Gastrocnemius medialis (tissue), 4 donors: ENCODE measurements at places on chromosomes 4 and X. TPM values are rescaled to one million over a fixed set of nuclear protein-coding genes. Genes with fewer than 3 reads are reported as not detected.

The NDP gene
- total RNA-seq: not detected

DNA sequence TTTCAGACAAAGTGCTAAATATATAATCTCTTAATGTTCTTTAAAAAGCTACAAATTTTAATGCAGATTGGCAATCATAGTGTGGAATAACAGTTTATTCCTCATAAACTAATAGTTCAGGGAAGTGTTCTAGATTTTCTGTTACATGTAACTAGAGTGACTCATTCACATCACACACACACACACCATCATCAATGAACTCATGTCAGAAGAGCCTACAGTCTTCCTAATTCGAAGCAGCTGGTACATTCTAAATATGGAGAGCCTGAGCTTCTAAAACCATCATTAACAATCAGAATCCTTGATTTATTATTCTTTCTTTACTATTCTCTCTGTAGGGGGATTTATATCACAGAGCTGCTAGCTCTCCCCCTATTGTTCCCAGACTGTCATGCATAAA is 49.6 kb downstream of the DKK2 start:
- DNase-seq: no peak

GRCh38 chrX:11555759-11556158 is 110.0 kb downstream of the ARHGAP6 start:
- DNase-seq: no peak

- DNase-seq: no peak
These were observed 71.4 kb downstream of the INTS6L start for GRCh38 chrX:135591871-135592270.
